ENCODE measurements at places on chromosomes 4 and X. TPM values are rescaled to one million over a fixed set of nuclear protein-coding genes. Genes with fewer than 3 reads are reported as not detected.

GRCh38 chrX:9876201-9876600 lies 90.0 kb downstream of the SHROOM2 start:
- DNase-seq: no peak

GRCh38 chrX:40175511-40176350 lies 78.0 kb upstream of the BCOR start:
- DNase-seq: peak; percentile 75

GRCh38 chrX:148609515-148610327 lies 109.3 kb downstream of the AFF2 start:
- no peak for DNase-seq

DNA sequence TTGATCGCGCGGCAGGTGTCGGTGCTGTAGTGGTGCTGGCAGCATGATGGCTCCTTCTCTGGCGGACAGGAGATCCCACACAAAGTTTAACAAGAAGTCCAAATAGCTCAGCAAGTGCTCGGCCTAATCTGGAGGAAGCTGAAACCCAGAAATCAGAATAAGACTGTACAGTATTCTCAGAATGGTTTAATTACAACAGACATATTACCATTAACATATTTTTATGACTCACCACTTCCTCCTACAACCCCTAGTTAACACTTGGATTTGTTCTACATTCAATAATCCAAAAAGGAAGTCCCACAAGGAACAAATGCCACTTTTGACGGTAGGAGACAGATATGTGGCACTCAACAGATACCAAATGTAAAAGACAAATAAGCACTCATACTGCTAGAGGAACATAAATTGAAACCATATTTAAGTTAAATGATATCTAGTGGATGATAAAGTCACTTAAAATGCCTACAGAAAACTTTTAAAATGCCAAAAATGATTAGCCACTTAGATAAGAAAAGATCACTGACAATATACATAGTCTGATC lies 91.2 kb downstream of the HUWE1 start:
- no peak for DNase-seq

- no peak for DNase-seq
Measured at GRCh38 chr4:1542516-1543320, 136.5 kb upstream of the NKX1-1 start.

- no peak for DNase-seq
Measured at GRCh38 chrX:17919896-17920446, 58.9 kb upstream of the RAI2 start.

GRCh38 chr4:79993476-79993875 lies 79.6 kb downstream of the ANTXR2 start:
- DNase-seq: no peak

GRCh38 chr4:125358453-125358852 lies 43.7 kb downstream of the FAT4 start:
- DNase-seq: no peak

DNA sequence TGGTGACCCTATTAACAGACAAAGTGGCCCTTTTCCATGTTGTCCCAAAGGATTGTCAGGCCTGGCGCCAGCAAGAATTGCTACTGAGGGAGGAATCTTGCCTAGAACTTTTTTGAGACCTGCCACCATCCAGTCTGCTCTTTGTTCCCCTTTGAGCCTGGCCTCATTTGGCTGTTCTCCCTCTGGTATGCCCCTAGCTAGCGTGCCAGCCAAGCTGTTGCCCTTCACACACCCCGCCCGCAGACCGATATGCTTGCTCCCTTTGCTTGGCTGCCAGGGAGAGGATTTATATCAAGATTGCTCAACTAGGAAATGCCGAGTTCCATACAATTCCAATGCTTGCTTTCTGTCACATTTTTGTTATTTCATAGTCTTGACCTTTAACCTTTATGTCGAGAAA lies 24.4 kb downstream of the IGSF1 start:
- no peak for DNase-seq

GRCh38 chr4:24850674-24851073 lies 55.3 kb downstream of the SOD3 start:
- DNase-seq: no peak

- DNase-seq: no peak
Measured at GRCh38 chrX:36583674-36584073, 424.5 kb upstream of the FAM47C start.

DNA sequence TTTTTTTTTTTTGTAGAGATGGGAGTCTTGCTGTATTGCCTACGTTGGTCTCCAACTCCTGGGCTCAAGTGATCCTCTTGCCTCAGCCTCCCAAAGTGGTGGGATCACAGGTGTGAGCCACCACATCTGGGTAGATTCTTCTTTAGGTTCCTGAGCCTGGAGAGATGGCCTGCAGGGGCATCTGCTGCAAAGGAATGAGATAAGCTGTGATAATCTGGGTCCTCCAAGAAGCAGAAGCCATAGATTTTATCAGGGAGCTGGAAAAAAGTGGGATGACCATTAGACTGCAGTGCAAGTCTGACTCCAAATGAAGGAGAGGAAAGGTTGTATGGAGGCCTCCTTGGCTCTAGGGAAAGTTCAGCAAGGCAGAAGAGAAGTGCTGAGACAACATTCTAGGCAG lies 19.0 kb upstream of the ACSL1 start:
- no peak for DNase-seq

- no peak for DNase-seq
Measured at GRCh38 chr4:173161311-173161710, 7.3 kb upstream of the GALNT7 start.

GRCh38 chr4:185965426-185966384 lies 103.3 kb upstream of the TLR3 start:
- DNase-seq: no peak

DNA sequence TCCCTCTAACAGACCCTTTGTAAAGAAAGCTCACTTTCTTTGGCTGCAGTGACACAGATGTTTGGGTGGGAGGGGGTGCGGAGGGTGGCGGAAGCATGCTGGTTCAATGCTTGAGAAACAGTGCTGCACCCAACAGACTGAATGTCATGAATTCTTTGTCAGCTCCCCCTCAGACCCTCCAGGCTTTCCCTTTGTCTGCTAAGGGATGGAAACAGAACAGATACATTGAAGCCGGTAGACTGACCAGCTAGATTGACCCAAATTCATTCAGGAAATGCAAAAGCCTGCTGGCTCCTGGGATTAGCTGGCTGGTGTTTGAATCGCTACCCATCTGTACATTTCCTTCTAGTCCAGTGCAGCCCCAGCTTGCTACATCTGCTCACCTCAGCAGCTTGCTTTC lies 90.8 kb upstream of the PAK3 start:
- no peak for DNase-seq

DNA sequence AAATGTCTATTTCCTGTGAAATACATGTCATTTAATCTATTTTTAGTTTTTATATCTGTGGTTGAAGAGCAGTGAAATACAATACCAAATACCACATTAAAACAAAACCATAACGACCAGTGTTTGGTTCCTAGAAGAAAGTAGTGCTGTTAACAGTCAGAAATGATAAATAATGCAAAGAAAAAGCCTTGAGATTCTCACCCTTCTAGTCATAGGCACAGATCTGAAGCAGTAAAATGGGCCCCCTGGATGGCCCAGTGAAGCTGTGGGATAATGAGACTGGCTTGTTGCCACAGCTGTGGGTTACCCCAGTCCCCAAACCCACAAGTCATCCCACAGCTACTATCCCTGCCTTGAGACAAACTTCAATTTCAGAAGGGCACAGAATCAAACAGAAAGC lies 137.3 kb upstream of the RPL34 start:
- no peak for DNase-seq

DNA sequence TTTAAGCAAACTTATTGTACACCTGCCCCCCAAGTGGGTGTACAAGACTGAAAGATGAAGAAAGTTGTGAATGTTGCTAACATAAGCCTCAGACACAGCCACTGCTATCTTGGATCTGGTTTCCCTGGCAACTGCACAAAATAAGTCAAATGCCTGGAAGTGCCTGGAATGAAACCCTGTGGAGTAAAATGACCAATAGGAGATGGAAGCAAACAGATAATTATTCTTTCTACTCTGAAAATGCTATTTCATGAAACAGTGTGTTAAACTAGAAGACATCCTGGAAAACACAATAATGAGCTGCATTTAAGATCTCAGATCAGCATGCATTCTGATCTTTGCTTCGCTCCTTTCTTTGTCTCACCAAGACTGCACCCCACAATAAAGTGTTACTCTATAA lies 1016.0 kb downstream of the ARAP2 start:
- DNase-seq: no peak

DNA sequence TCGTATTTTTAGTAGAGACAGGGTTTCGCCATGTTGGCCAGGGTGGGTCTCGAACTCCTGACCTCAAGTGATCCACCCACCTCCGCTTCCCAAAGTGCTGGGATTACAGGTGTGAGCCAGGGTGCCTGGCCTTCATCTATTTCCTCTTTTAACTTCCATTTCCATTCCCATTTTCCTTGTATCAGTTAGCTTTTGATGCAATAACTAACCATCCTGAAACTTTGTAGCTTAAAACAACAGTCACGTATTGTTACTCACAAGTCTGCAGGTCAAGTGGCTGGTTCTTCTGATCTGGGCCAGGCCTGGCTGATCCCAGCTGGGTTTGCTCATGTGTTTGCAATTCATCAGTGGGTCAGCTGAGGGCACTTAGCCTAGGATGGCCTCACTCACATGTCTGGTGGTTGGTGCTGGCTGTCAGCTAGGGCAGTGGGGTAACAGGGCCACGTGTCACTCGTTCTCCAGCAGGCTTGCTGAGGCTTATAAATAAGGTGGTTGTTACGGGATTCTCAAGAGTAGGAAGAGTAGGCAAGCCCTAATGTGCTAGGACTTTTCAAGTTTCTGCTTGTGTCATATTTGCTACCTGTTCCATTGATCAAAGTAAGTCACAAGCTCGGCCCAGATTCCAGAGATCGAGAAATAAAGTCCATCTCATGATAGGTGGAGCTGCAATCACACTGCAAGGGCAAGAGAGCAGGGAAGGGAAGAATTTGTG lies 88.2 kb downstream of the SOWAHB start:
- no peak for DNase-seq

- no peak for DNase-seq
Measured at GRCh38 chr4:61309616-61310015, 109.5 kb downstream of the ADGRL3 start.

DNA sequence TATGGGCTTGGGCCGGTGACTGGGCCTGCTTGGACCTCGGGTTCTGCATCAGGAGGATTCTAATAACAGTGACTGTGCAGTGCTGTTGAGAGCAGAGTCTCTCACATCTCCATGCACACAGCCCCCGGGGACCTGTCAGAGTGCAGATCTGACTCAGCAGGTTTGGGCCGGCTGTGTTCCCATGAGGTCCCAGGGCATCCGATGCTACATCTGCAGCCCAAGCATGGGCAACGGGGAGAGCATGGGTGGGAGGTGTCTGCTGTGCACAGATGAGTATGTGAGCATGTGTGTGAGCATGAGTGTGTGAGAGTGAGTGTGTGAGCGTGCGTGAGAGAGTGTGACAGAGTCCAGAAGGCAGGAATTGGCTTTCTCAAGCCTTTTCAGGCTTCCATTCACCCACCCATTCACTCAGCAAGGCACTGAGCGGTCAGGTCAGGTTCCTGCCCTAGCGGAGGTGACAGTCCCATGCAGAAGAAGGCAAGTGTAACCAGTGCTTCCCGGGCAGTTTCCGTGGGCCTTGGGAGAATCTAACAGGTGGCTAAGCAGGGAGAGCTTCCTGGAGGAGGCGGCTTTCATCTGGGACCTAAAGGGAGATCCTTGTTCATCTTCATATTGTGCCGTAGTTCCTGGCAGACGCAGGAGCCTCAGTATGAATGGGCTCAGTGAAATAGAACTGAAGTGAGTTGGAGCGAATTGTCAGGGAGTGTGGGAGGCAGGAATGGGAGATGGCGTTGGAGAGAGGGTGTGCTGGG lies 62.6 kb downstream of the SORCS2 start:
- DNase-seq: no peak

DNA sequence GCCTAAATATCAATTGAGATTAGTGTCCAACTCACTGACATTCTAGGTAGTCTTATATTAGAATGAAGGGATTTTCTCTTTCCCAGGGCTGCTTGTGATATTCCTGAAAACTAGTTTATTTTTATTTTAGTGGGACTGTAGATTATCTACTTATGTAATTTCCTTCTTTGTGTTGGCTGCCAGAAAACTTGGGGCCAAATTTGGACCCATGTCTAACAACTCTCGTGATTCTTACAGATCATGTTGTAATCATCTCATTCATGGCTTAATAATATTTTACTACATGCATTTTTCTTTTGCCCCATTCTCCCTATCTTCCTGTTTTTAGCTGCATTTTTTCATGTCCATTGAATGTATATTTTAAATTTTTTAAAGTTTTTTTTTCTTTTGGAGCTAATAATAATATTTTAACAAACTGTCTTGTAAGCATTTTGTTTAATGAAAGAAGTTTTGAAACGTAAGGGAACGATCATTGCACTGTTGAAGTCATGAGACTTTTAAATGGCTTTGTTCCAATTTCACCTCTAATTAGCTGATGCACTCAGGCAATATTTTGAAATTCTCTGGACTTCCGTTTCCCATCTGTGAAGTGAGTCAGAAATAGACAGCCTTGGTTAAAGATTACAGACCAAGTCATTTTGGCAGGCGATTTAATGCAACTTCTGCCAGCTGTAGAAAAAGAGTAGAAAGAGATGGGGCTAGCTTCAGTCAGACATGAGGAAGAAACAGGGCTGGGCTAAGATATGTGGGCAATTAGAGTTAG lies 14.3 kb upstream of the TDO2 start:
- peak; percentile 70 for DNase-seq

- no peak for DNase-seq
Measured at GRCh38 chrX:139554376-139554775, 23.8 kb downstream of the F9 start.

DNA sequence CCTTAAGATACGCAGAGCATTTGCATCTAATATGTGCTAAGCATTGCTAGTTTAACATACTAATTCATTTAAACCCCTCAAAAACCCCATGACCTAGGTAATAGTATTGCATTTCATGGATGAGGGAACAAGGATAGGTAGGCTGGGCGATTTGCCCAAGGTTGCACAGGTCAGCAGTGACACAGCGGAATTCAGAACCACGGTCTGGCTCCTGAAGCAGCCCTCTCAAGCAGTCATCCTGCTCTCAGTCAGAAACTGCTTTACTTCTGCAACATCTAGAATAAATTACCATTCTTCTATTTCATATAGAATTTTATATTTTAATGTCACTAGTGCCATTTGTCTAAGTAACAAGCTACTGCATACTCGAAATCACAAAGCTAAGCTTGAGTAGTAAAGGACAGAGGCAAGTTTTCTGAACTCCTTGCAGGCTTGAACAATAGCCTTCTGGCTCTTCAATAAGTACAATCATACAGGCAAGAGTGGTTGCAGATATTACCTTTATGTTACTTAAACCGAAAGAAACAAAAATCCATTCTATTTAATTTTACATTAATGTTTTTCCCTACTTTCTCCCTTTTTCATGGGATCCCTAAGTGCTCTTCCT lies 555 bp upstream of the SPP1 start:
- no peak for DNase-seq

GRCh38 chr4:146179784-146180370 lies 4.4 kb downstream of the LSM6 start:
- no peak for DNase-seq

GRCh38 chr4:158444621-158445020 lies 77.1 kb upstream of the RXFP1 start:
- no peak for DNase-seq

GRPEL1 gene
- polyA plus RNA-seq: 31.2 TPM

HHIP gene
- 16.4 TPM for polyA plus RNA-seq

GJB1 gene
- 6.7 TPM for polyA plus RNA-seq

ERAS gene
- polyA plus RNA-seq: 0.30 TPM

DCAF4L1 gene
- 0.23 TPM for polyA plus RNA-seq

IDUA gene
- 11.8 TPM for polyA plus RNA-seq

NEUROG2 gene
- not detected for polyA plus RNA-seq

STOX2 gene
- 17.4 TPM for polyA plus RNA-seq

RBM10 gene
- polyA plus RNA-seq: 59.0 TPM

JCHAIN gene
- 1.9 TPM for polyA plus RNA-seq

SYP gene
- polyA plus RNA-seq: 2.8 TPM

NR3C2 gene
- 12.9 TPM for polyA plus RNA-seq

TBC1D19 gene
- 19.8 TPM for polyA plus RNA-seq

Measured in right lung (tissue), 10 donors.